ENCODE measurements at places on chromosomes 12 and 14.

DNA sequence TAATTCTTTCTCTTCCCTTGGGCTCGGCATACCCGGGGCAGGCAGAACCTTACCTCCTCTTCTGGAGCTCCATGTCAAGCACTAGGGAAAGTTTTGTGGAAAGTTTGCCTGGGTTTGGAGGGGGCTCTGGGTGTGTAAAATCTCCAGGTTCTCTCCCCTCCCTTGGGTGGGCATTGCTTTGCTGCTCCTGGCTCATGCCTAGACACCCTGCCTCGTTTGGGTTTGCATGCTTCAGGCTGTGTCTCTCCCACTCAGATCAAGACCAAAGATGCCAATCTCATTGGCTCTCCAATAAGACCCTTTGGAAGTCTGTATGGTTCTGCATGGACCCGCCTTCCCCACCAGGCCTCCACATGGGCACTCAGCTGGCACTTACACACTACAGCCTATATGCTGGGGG, 6.2 kb upstream of the KRT2 start:
- no peak for DNase-seq

GRCh38 chr14:34592623-34593022, 37.3 kb downstream of the SNX6 start:
- no peak for DNase-seq

DNA sequence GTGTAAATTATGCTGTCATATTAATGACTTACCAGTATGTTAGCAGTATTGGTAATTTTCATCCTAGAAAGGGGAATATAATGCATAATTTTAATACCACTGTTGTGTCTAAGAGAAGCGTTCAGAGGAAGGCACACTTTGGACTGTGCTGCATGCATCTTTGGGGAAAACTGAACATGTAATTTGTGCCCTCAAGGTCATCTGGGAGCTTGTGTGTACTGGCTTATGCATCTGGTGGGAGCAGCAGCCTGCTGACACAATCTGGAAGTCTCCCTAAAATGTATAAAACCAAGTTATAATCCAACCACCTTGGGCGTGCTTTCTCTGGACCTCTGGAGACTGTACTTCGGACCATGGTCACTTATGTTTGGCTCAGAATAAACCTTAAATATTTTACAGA, 14.1 kb downstream of the FGD4 start:
- DNase-seq = no peak

DNA sequence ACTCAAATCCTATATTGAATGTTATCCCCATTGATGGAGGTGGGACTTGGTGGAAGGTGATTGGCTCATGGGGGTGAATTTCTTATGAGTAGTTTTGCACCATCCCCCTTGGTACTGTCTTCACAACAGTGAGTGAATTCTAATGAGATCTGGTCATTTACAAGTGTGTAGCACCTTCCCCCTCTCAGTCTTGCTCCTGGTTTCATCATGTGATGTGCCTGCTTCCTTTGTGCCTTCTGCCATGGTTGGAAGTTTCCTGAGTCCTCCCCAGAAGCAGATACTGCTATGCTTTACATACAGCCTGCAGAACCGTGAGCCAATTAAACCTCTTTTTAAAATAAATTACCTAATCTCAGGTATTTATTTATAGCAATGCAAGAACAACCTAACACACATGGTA, 302.4 kb upstream of the KITLG start:
- DNase-seq = no peak

DNA sequence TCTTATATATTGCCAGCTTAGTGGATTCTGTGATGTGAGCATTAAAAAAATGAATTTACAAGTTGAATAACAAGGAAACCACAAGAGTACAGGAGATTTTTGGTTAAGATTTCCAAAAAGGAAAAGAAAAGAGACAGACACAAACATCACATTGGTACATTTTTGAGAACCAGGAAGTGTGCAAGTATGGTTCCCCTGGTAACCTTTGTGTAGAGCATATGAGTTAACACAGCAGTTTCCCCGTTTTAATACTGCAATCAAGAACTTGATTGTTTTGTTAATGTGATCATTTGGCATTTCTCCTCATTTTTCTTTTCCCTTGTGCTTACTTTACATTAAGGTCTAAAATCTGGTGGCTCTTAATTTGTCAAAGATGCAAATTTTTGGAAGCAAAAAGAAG, 490.4 kb upstream of the ATP2B1 start:
- no peak for DNase-seq

GRCh38 chr12:95836185-95836609, 22.6 kb upstream of the SNRPF start:
- DNase-seq = no peak

DNA sequence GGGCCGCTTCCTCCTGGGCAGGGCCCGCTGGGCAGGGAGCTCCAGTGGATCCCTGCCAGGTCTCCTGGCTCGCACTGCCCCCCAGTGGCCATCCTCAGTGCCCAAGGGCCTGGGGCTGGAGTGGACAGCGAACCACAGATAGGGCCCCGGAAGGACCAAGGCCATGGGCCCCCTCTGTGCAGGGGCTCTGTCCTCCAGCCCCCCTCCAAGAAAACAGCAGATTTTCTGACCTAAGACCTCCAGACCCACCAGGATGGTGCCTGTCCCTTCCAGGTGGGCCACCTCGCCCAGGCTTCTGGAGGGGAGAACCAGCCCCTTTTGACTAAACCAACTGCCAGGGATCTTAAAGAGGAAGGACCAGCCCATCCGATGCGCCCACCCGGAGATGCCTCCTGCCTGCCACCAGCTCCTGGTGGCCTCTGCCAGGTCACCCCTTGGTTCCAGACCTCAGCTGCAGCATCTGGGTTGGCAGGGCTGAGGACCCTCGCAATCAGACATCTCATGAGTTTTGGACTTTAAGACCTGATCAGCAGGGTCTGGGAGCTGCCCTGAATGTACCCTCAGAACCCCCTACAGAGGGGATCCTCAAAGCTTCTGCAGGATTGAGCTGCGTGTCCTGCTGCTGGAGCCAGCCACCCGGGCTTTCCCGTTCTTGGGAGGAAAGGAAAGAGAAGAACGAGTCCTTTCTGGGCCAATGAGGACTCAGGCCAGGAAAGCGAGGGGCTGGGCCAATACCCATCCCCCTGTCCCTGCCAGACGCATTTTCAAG, 325.8 kb upstream of the DIO3 start:
- DNase-seq = peak; percentile 26

- no peak for DNase-seq
Observed at GRCh38 chr12:6961278-6961694, 9.2 kb downstream of the PHB2 start.

- no peak for DNase-seq
Observed at GRCh38 chr12:99049774-99050173, 404.7 kb downstream of the APAF1 start.

DNA sequence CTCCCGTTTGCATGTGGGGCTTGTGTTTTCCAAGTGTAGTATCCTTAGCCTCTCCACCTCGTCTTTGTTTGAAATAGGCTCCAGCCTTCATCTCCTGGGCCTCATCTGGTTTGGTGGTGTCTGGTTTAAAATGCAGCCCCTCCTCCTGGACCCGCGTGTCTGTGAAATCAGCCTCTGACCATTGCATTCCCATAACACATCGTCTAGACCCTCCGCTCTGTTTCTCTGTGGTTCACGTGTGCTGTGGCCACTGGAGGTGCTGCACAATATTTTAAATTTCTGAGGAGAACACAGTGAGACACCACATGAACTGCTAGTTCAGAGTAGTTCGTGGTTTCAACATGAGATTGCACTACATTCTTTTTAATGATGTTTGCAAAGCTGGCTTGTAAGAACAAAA, 35.6 kb downstream of the UBE3B start:
- no peak for DNase-seq

- DNase-seq = no peak
Observed at GRCh38 chr14:45201905-45202304, 51.1 kb downstream of the MIS18BP1 start.

DNA sequence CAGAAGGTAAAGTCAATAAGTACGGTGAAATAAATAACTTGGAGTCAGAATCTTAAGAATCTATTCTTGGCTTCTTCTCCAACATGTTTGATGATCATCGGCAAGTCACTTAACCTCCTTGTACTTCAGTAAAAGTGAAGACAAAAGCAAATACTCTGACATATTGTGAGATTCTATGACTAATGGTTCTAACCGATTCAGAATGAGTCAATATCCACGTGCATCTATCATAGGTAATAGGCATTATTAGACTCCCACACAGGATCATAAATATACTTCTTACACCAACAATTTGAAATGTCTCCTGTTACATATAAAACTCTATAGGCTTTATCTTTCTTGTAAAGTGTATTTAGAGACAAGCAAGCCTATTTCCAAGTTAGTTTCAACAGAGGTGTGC, 144.4 kb upstream of the ATXN7L3B start:
- no peak for DNase-seq

GRCh38 chr14:95979339-95980042, 59.7 kb upstream of the C14orf132 start:
- no peak for DNase-seq

DNA sequence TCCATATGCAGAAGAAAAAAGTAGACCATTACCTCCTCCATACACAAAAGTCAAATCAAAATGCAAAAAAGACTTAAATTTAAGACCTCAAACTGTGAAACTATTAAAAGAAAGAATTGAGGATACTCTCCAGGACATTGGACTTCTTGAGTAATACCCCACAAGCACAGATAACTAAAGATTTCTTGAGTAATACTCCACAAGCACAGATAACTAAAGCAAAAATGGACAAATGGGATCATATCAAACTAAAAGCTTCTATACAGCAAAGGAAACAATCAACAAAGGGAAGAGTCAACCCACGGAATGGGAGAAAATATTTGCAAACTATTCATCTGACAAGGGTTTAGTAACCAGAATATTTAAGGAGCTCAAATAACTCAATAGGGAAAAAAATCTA, 427.9 kb downstream of the CCDC91 start:
- no peak for DNase-seq

GRCh38 chr14:78090864-78091263, 79.3 kb upstream of the NRXN3 start:
- DNase-seq = no peak

GRCh38 chr14:39265806-39266524, 32.2 kb downstream of the MIA2 start:
- no peak for DNase-seq

GRCh38 chr14:68402525-68403101, 390.3 kb downstream of the ZFP36L1 start:
- DNase-seq = no peak

DNA sequence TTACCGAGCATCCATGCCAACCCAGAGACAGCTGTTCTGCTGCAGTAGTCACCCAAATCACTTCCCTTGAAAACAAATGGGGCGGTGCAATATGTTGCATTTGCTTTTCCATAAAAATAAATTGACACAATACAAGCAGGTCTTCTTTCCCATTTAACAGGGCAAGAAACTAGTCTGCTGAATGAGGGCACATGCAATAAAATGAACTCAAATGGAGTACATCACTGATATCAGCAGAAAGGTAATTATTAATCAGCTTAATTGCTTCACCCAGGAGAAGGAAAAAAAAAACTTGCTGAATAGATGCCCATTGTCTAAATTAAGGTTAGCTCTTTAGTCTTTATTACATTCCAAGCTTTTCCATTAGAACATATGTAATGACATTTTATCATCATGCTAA, 175.1 kb upstream of the GZMB start:
- no peak for DNase-seq

- no peak for DNase-seq
Observed at GRCh38 chr12:132873724-132874123, 13.7 kb downstream of the CHFR start.

DNA sequence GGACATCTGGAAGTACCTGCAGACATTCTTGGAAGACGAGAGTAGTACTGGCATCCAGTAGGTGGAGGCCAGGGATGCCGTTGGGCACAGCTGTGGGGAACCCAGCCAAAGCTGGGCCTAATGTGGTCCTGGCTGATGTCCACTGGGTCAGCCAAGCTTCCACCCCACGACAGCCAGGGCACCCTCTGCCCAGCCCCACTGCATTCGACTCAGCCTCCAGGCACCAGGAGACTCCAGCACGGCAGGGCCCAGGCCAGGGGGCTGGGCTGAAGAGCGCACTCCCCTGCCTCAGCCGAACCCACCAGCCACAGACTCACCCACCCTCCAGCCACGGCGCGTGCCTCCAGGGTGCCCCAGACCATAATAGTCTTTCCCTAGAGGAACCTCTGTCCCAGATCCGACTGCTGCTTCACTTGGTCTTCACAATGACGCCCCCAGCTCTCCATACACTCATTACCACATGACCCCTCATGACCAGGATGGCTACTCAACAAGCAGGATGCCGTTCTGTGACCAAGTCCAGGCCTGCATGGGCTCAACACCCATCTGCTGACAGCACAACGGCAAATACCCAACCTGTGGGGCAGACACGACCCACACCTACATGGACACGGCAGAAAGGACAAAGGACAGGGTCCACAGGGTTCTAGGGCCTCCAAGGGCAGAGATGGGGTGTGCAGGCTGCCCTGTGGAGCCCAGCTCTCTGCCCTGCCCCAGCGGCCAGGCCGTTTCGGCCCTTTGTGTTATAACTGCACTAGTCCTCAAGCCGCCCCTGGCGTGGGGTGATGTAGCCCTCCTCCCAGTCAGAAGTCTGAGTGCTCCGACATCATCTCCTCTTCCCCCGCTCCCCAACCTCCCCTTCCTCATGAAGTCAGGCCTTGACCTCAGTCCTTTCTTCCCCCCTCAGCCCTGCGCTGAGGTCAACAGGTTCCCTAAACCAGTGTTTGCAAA, 22.8 kb downstream of the ITPK1 start:
- no peak for DNase-seq

DNA sequence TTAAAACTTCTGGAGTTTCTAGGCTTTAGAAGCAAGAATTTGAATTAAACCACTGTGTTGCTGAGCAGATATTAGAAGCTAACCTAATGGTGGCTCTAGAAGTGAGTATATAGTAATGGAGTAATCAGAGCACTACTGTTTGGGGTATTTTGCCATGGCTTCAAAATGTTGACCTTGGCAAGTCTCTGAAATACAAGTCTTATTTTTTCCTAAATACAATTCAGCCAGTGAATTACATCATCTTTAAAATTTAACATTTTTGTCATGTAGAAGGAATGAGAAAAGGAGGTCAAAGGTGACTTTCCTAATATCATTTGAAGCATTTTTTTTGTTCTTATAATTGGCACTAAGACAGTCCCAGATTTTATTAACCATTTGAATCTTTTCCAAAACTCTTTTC, 25.2 kb downstream of the PMCH start:
- DNase-seq = no peak

- DNase-seq = no peak
Observed at GRCh38 chr14:62015243-62015642, 253.0 kb downstream of the SNAPC1 start.

DNA sequence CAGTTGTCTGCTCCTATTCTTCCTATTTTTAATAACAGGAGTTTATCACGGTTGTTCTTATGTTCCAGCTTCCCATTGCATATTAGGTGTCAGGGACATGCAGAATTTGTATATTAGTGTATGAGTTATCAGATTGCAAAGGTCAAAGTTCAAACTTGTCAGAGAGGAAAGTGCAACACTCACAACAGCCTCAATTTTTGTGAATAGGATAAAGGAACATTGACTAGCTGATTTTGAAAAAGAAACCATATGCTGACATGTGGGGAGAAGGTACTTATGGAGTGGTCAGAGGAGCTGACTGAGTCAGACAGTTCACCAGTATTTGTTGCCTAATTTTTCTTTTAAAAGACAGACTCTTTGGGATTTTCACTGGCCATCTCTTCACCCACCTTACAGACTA, 222.1 kb downstream of the C12orf50 start:
- DNase-seq = no peak

Data from Caco-2 (cell line).